Activated CD4-positive, alpha-beta memory T cell treated with anti-CD3 and anti-CD28 coated beads for 36 hours (primary cell): ENCODE measurements at places on chromosomes 2 and 18.
A peak's percentile ranks its signal among the peaks of the same experiment; 100 is the strongest.

DNA sequence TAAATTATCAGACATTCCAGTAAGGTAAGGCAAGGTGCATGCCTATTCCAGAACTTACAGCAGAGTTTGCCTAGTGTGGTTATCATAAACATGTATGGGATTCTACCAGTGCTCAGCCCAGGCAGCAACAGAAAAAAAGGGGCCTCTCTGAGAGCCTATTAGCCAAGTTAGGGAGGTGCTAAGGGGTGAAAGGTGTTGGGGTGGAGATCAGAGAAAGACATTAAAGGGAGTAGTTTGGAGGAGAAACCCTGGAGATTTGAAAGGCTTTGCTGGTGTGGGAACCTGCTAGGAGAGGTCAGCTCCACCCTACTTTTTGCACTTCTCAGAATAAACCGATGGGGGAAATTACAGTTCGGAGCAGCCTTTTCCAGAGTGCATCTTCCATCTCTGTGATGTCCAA is 2.9 kb downstream of the ARPC2 start:
- DNase-seq = no peak

- DNase-seq = no peak
These were observed 11.6 kb downstream of the PTPN4 start for GRCh38 chr2:119771331-119771730.

- no peak for DNase-seq
These were observed 187.1 kb downstream of the FHOD3 start for GRCh38 chr18:36484591-36484990.

GRCh38 chr18:5173646-5174045 is 23.4 kb downstream of the AKAIN1 start:
- DNase-seq = no peak

- no peak for DNase-seq
These were observed 162.9 kb upstream of the KYNU start for GRCh38 chr2:142714600-142714999.

DNA sequence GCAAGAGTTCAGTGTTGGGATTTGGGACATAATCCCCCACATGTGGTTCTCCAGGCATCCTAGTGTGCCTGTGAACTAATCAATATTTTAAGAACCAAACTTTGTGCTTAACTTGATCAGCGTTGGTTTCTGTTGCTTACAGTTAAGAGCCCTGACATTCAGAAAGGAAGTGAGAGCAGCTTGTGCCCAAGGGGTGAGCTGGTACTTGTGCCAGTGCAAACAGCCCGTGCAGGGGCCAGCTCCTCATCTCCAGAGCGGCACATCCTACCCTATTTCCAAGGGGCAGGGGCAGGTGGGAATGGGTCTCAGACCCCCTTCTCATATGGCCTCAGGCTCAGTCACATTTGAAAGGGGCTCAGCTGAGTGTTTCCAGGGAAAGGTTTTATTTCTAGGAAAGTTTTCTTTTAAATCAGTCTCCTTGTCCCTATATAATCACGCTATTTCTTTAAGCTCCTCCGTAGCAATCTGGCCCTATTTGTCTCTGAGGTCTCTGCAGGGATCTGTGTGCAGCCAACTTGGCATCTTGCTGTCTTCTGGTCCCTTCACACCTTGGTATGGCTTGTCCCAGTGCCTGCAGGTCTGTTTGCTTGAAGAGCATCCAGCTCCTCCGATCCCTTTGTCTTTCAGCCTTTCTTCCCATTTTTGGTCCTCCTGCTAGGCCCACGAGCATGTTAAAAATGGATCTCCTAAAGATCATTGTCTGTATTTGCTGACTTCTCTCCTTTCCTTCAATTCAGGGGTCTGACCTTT is 358.9 kb downstream of the HRH4 start:
- no peak for DNase-seq

DNA sequence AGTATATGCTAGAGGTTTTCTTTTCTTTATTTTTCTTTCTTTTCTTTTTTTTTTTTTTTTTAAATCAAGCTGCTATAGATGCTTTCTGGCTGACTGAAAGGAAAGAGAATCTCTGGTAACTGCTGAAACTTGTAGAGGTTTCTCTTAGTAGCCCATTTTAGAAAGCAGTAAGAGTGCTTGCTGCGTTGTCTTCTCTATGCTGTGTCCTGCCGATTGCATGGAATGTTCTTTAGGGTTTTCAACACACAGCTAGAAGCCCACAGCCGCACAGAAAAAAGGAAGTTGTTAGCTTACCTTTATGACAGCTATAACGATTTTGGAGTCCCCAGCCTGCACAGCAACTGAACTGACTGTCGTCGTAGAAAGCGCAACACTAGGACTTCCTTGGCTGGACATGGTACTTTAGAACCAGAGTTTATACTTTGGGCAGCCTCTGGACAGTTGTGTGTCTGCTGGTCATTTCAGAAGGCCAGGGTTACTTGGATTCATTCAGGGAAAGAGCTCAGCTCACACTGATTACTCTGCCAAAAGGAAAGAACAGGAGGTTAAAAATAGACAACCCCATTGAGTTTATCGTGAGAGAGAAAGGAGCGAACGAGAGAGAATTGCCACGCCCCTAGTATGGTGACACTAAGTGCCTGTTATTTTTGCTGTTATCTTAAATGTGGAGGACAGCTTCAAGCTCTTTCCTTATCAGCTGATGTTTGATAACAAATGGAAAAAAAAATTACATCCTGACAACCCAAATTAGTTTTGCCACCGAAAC is at the start of gene CCDC141:
Gene CCDC141, minus strand, starts transcription at position 592 of the 766 bp plus-strand sequence. Its CDS starts 196 bp downstream, at position 396.
- DNase-seq = peak; percentile 17

GRCh38 chr18:58823412-58823811 is 41.3 kb upstream of the ZNF532 start:
- no peak for DNase-seq

GRCh38 chr2:82226441-82226840 is 1921.9 kb upstream of the LRRTM1 start:
- no peak for DNase-seq

DNA sequence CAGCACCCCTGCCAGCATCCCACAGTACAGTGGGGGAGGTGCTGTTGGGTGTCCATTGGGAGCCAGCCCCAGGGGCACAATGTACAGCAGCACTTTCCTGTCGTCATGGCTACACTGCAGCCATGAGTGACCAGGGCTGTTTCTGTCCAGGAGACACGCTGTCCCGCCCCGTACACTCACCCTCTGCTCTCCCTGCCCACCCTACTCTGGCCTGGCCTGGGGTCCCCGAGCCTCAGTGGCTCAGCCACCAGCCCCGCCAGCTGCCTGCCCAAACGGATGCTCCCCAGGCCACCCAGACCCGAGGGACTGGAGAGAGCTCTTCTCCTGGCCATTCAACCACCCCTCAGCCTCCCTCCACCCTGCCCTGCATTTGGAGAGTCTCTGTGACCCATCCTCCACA is 9.3 kb downstream of the TEKT4 start:
- no peak for DNase-seq

DNA sequence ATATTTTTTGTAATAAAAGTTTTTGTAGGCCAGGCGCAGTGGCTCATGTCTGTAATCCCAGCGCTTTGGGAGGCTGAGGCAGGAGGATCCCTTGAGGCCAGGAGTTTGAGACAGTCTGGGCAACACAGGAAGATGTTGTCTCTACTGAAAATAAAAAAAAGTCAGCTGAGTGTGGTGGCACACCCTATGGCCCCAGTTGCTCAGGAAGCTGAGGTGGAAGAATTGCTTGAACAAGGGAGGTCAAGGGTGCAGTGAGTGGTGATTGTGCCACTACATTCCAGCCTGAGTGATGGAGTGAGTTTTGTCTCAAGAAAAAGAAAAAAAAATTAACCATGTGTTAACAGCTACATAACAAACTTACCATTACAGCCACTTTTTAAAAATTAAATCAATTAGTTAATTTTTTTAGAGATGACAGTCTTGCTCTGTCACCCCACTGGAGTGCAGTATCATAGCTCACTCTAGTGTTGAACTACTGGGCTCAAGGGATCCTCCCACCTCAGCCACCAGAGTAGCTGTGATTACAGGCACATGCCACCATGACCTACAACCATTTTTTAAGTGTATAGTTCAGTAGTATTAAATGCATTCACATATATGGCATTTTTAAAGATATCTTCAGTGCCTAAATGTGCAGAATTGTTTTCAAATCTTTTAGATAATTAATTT is 67.2 kb upstream of the ACYP2 start:
- peak; percentile 18 for DNase-seq

DNA sequence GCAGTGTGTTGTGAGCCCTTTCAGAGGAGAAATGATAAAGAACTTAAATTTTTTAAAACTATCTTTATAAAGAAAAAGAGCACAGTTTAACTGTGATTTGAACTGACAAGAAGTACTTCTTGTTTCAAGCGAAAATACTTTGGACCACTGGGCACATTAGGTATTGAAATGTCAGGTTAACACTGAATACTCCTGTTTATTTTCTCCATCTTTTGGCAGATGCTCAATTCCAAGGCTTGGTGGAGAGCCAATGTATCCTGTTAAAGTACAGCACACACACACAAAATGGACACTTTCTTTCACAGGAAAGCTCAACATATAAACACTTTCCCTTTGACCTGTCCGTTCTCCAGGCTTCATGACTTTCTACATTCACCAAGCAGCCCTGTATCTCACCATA is 32.6 kb upstream of the SP3 start:
- no peak for DNase-seq

DNA sequence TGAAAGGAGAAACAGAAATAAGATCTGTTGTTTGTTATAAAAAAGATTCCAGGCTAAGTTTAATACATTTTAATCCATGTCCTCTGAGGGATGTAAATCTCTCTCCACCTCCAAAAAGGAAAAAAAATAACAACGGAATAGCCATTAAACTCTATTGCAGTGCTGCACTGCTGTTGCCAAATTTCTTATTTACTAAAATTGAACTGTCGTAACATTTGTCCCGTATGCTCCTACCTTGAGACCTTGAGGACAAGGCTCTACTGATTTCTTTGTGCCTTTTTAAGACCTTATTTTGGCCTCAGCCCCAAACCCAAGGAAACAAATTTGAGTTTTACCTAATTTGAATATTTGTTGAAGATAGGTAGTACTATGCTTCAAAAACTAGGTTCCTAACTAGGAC is 56.4 kb downstream of the FRZB start:
- DNase-seq = no peak

DNA sequence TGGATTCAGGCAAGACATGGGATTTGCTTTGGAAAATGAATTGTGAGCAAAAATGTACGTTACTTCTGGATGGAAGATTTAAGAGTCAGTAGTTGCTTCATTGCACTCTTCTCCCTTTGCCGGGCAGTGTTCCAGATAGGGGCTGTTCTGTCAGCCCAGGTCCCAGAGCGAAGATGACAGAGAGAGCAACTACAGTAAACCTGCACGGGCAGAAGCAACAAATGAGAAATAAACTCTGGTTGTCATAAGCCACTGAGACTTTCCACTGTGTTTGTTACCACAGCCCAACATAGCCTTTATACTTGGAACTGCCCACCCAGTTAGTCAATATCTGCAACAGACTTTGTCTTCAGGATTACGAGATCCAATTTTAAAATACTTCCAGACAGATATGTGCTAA is 83.3 kb downstream of the CACNB4 start:
- DNase-seq = no peak

DNA sequence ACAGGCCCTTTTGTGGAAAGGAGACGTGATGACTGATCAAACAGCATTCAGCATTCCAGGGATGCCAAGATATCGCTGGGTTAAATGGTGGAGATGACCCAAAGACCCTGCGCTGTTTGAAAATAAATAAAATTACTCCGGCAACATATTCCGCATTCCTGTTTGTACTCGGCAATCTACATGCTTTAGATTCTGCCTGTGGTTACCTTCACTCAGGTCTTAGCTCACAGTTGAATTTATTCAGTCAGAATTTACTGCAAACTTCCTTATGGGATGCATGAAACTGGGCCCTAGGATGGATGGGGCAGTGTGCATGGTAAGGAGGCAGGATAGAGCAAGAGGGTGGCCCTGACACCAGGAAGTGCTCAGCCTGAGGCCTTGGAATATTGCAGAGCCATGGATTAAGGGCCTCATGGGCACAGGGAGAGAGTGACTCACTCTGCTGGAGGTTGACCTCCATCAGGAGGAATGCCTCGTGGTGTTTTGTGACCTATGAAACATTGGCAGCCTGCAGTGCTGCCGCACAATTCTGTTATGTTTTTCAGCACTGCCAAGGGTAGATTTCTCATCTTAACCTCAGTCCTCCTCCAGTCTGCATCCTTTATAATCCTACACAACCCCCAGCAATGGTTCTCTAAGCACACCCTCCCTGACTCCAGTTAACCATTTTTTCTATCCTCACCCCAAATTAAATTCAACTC is 321.4 kb downstream of the IRS1 start:
- DNase-seq = no peak

DNA sequence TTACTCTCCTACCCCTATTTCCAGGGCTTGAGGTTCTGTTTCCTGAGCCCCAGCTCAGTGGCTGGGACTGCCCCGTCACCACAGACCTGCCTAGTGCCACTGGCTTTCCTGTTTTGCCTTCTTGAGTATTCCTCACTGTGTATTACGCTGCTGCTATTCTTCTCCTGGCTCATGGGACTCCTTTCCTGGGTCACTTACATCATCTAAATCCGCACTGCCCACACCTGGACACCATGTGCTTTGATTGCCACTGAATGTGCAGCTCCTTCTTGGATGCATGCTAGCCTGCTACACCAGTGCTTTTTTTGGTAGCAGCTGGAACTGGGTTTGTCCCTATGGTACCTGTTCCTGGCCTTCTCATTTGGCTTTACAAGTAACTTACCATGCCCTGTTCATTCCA is 96.6 kb upstream of the PTPRM start:
- DNase-seq = no peak

DNA sequence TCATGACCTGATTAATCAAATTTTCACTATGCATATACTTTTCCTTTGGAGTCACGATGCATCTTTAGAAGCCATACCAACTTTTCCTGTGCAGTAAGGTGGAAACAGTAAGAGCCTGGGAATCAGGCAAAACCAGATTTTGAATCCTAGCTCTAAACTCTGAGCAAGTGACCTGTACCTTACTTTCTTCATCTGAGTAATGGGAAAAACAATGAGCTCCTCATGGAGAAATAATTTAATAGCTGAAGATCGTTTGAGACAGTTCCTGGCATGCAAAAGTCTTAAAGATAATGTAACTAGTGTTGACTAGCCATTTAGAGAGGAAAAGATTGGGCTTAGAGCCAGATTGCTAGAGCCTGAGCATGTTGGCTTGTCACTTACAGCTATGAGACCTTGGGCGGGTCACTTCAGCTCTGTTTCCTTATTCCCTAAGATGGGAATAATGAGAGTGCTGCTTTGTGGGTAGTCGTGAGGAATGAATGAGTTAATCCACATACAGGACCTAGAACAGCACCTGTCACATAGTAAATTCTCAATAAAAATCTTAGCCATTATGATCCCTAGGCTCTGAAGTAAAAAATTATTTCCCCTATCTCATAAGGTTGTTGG is 17.7 kb upstream of the CCNYL1 start:
- DNase-seq = no peak

DNA sequence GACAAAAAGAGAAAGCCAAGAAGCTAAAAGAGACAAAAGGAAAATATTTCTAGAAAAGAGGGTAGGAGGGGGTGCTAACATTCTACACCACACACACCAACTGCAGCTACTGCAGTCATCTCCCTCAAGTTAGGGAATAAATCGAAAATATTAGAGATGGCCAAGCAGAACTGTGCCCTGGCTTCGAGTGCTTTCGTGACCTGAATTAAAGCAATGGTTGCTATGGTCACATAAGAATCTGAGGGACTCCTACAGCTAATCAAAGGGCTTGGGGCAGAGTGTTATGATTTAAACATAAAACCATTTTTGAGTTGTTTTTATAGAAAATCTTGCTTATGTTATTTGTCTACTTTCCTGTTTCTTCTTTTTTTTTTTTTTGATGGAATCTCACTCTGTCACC is 159.6 kb upstream of the HNRNPA3 start:
- no peak for DNase-seq
